ENCODE measurements at places on chromosomes 1 and 21. TPM values are rescaled to one million over a fixed set of nuclear protein-coding genes. Genes with fewer than 3 reads are reported as not detected.

The SLC66A1 gene
- 2.6 TPM for total RNA-seq

The F11R gene
- 26.0 TPM for total RNA-seq

The CFAP57 gene
- total RNA-seq: 0.12 TPM

The HSPA6 gene
- 0.12 TPM for total RNA-seq

The TMEM52 gene
- total RNA-seq: not detected

- peak; percentile 75 for DNase-seq
Observed at GRCh38 chr1:67211589-67212563, 45.6 kb downstream of the IL23R start.

- DNase-seq: no peak
Observed at GRCh38 chr21:36489776-36490165, 9.8 kb upstream of the CLDN14 start.

GRCh38 chr1:181430015-181430885 lies 53.1 kb upstream of the CACNA1E start:
- no peak for DNase-seq

GRCh38 chr1:203467550-203467921 lies 8.1 kb upstream of the PRELP start:
- DNase-seq: no peak

DNA sequence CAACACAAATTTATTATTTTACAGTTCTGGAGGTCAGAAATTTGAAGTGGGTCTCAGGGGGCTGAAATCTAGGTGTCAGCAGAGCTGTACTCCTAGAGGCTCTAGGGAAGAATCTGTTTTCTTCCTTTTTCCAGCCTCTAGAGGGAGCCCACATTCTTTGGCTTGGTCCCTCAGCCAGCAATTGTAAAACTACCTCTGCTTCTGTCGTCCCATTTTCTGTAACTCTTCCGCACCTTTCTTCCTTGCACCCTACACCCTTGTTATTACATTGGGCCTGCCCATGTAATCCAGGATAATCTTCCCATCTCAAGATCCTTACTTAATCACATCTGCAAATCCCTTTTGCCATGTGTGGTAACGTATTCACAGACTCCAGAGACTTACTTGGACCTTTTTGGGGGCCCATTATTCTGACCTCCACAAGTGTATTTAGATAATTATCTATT lies 24.8 kb upstream of the THEM4 start:
- DNase-seq: peak; percentile 64

GRCh38 chr1:61318319-61319125 lies 236.2 kb downstream of the NFIA start:
- DNase-seq: peak; percentile 56

DNA sequence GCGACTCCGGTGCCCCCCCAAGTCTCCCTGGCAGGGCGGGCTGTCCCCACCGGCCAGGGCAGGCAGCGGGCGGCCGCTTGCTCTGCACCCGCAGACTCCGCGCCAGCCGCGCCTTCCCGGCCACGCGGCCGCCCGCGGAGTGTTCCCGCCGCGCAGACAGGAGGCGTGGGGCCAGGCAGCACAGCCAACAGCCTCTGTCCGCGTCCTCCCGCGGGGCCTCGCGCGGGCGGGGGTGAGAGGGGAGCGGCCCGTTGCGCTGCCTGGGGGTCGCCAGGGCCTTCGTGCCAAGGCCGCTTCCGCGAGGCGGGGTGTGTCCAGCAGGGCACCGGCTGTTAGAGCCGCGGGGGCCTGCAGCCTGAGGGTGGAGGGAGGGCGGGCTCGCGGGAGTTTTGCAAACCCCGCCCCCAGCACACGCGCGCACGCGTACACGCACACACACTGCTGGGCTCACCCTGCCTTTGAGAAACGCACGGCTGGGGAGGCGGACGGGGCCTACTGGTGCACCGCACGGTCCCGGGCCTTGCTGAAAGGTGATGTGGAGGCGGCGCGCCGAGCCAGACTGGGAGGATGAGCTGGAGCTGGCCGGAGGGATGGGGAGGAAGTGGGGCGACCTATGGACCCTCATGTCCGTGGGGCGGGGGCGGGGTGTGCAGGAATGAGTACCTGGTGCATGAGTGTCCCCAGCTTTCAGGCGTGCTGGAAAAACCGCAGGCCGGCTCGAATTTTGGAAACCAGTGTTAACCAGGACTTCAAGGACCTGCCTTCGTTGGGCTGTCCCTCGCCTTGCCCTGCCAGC lies 41.5 kb downstream of the KIAA1614 start:
- DNase-seq: peak; percentile 49

GRCh38 chr1:54302951-54303843 lies 103.0 kb downstream of the SSBP3 start:
- DNase-seq: no peak

DNA sequence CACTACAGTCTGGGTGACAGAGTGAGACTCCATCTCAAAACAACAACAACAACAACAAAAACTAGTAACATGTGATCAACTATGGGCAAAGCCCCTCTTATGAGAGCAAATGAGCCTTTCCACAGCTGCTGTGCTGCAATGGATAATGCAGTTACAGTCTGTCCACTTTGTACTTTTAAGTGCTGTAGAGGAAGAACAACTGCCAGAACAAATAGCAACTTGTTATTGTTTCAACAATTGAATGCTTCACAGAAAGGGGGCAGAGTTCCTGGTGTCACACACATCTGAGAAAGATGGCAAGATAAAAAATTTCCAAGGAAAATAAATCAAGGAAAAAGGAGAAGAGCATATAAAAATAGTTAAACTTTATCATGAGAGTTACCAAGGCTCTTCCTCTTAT lies 243.6 kb upstream of the DMRTA2 start:
- DNase-seq: no peak

DNA sequence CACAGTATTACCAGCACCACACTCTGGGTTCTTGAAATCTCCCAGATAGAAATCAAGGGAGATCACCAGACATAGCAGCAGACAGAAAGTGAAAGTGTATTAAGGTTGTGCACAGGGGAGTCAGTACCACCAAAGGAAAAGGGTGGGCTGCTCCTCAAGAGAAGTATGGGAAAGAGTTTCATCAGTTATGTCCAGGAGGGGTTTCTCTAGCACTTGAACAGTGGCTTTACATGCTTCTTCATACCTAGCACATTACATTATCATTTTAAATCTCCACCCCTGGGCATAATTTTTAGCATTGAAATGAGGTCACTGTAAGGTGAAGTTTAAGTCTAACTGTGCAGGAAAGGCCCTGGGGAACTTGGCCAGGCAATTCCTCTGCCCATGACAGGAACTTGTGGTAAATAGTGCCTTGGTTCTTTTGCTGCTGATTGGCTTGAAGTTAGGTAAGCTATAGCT lies 601.0 kb downstream of the NUF2 start:
- no peak for DNase-seq

DNA sequence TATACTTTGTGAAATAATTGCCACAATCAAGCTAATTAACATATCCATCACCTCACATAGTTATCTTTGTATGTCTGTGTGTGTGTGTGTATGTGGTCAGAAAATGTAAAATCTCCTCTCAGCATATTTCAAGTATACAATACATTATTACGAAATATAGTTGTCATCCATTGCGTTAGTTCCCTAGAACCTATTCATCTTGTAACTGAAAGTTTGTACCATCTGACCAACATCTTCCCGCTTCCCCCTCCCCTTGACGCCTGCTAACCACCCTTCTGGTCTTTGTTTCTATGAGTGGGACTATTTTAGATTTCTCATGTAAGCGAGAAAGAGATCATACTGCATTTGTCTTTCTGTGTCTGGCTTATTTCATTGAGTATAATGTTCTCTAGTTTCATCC lies 455.3 kb downstream of the KCNT2 start:
- no peak for DNase-seq

GRCh38 chr1:16441282-16441665 lies 750 bp downstream of the NECAP2 start:
- DNase-seq: no peak

GRCh38 chr1:247865416-247865815 lies 8.4 kb downstream of the TRIM58 start:
- no peak for DNase-seq

DNA sequence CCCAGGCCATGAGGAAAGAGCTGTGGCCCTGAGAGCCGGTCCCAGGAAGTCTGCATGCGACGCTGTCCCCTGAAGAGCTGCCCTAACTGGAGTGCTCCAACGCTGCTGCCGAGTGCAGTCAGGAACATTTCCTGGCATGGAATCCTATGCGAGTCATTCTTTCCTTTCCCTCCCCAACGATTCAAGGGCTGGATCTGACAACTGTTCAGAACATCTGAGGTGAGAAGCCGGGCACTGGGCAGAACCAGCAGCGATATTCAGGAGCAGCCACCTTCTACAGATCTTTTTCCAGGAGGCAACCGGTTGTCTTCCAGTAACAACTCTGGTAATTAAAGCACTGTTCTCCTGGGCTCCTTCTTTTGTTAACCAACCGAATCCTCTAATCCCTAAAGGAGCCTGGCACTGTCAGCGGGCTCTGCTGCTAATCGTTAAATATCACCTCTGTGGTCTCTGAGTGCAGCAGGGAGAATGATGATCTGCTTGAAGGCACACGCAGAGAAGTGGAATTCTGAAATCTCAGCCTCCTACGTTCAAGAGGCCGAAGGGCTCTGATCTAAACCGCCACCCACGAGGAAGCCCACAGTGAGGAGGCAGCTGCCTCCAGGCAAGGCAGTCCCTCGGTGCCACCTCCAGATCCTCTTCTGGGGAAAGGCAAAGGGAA lies 55.8 kb downstream of the SLC45A1 start:
- DNase-seq: no peak

- peak; percentile 77 for DNase-seq
Observed at GRCh38 chr21:42145569-42146272, 73.2 kb upstream of the ABCG1 start.

Measured in activated naive CD4-positive, alpha-beta T cell treated with anti-CD3 and anti-CD28 coated beads for 36 hours (primary cell).